Endothelial cell of umbilical vein (primary cell): ENCODE measurements at places on chromosomes 12 and 14. TPM values are rescaled to one million over a fixed set of nuclear protein-coding genes. Genes with fewer than 3 reads are reported as not detected.

Gene CMAS
- 34.4 and 35.4 TPM in 2 replicates for total RNA-seq

Gene OR11H6
- total RNA-seq, result not detected in 2 replicates

Gene ANKRD33
- 0.95 and 1.2 TPM in 2 replicates for total RNA-seq

Gene PLEKHH1
- total RNA-seq, result 0.35 and 0.71 TPM in 2 replicates

Gene CLEC4E
- not detected in 2 replicates for total RNA-seq

Gene TSPAN19
- not detected in 2 replicates for total RNA-seq

Gene FRMD6
- total RNA-seq, result 92.2 and 97.1 TPM in 2 replicates

Gene TIGAR
- total RNA-seq, result 31.2 and 36.3 TPM in 2 replicates

Gene USP15
- total RNA-seq, result 61.8 and 66.2 TPM in 2 replicates

Gene TMEM229B
- 0.28 TPM in 1 of 2 replicates, not detected in the other for total RNA-seq

Gene GLI1
- total RNA-seq, result 0.29 and 1.1 TPM in 2 replicates

Gene SOX5
- total RNA-seq, result 2.9 and 3.5 TPM in 2 replicates

Gene HCAR1
- total RNA-seq, result not detected in 2 replicates

Gene RASSF9
- 2.3 and 3.6 TPM in 2 replicates for total RNA-seq

Gene MGP
- total RNA-seq, result 284 and 398 TPM in 2 replicates

Gene TM9SF1
- total RNA-seq, result 58.5 and 60.7 TPM in 2 replicates

Gene TM7SF3
- total RNA-seq, result 51.0 and 54.8 TPM in 2 replicates

Gene HNF1A
- total RNA-seq, result not detected in 2 replicates

Gene HOXC9
- 0.21 and 0.40 TPM in 2 replicates for total RNA-seq

Gene MSI1
- total RNA-seq, result 0.12 TPM in 1 of 2 replicates, not detected in the other

Gene FAM90A1
- total RNA-seq, result not detected in 2 replicates

Gene ITGA5
- 938 and 994 TPM in 2 replicates for total RNA-seq

Gene TAS2R20
- total RNA-seq, result 2.2 and 3.3 TPM in 2 replicates

Gene GZMB
- not detected in 2 replicates for total RNA-seq

Gene KRT5
- 0.72 and 0.86 TPM in 2 replicates for total RNA-seq

Gene STYK1
- total RNA-seq, result 14.6 and 15.2 TPM in 2 replicates

Gene APOLD1
- 5.3 and 6.0 TPM in 2 replicates for total RNA-seq

Gene OR10AD1
- total RNA-seq, result not detected in 2 replicates

Gene SMOC1
- 0.78 and 0.97 TPM in 2 replicates for total RNA-seq

Gene SRRM4
- total RNA-seq, result not detected in 2 replicates

Gene PRIMA1
- total RNA-seq, result not detected in 2 replicates

Gene BEGAIN
- 0.46 and 0.49 TPM in 2 replicates for total RNA-seq

Gene B4GALNT1
- 0.25 and 0.35 TPM in 2 replicates for total RNA-seq

Gene PTPRB
- 150 and 151 TPM in 2 replicates for total RNA-seq

Gene TMTC2
- 5.9 and 7.8 TPM in 2 replicates for total RNA-seq

Gene OAS2
- 2.4 and 3.1 TPM in 2 replicates for total RNA-seq

Gene LRTM2
- not detected in 2 replicates for total RNA-seq

Gene CACNA1C
- not detected in 2 replicates for total RNA-seq

Gene OLR1
- total RNA-seq, result not detected in 2 replicates

Gene HCAR3
- total RNA-seq, result not detected in 2 replicates

Gene COCH
- total RNA-seq, result 0.88 and 1.9 TPM in 2 replicates

Gene NOC4L
- 28.0 and 29.4 TPM in 2 replicates for total RNA-seq

Gene MANSC4
- total RNA-seq, result 0.65 TPM in 1 of 2 replicates, not detected in the other

Gene RPL10L
- not detected in 2 replicates for total RNA-seq

Gene CLEC1B
- total RNA-seq, result not detected in 2 replicates

Gene AICDA
- total RNA-seq, result not detected in 2 replicates

Gene RAD9B
- total RNA-seq, result 0.15 TPM in 1 of 2 replicates, not detected in the other

Gene ABCD2
- not detected in 2 replicates for total RNA-seq

Gene LPAR5
- not detected in 2 replicates for total RNA-seq

Gene WBP11
- total RNA-seq, result 70.5 and 77.1 TPM in 2 replicates

Gene AMDHD1
- total RNA-seq, result not detected in 2 replicates

Gene MYH6
- not detected in 2 replicates for total RNA-seq

Gene KIF26A
- total RNA-seq, result 9.5 and 10.7 TPM in 2 replicates
